ENCODE measurements at places on chromosomes 4 and X. TPM values are rescaled to one million over a fixed set of nuclear protein-coding genes. Genes with fewer than 3 reads are reported as not detected.

Gene IGFBP7
- not detected for total RNA-seq

- no peaks in the 10 kb centered on the region for H3K4me1 ChIP-seq
- no peak for DNase-seq
- no peaks in the 10 kb centered on the region for H3K36me3 ChIP-seq
- no peaks in the 10 kb centered on the region for H3K27me3 ChIP-seq
- H3K27ac ChIP-seq = no peak overlapping the region
Measured at GRCh38 chr4:127352220-127353113, 280.3 kb upstream of the INTU start.

Gene LARP1B
- 32.2 TPM for total RNA-seq

- DNase-seq = no peak
- no peaks in the 10 kb centered on the region for H3K27me3 ChIP-seq
- H3K4me1 ChIP-seq = no peaks in the 10 kb centered on the region
Measured at GRCh38 chrX:121585626-121586025, 538.2 kb downstream of the GLUD2 start.

- H3K27me3 ChIP-seq = no peaks in the 10 kb centered on the region
- H3K4me3 ChIP-seq = no peak overlapping the region
Measured at GRCh38 chr4:167428156-167428555, 193.9 kb upstream of the SPOCK3 start.

Gene USP17L25
- total RNA-seq = not detected

- no peak overlapping the region for H3K27ac ChIP-seq
- H3K27me3 ChIP-seq = peaks cover 6% of the 10 kb centered on the region
- no peaks in the 10 kb centered on the region for H3K4me1 ChIP-seq
- DNase-seq = no peak
Measured at GRCh38 chr4:143251779-143252178, 67.1 kb downstream of the USP38 start.

- no peak overlapping the region for H3K27ac ChIP-seq
- H3K4me3 ChIP-seq = no peak overlapping the region
- DNase-seq = no peak
- H3K4me1 ChIP-seq = peaks cover 4% of the 10 kb centered on the region
Measured at GRCh38 chr4:3391422-3391821, 50.3 kb upstream of the HGFAC start.

Gene UGT2A3
- not detected for total RNA-seq

DNA sequence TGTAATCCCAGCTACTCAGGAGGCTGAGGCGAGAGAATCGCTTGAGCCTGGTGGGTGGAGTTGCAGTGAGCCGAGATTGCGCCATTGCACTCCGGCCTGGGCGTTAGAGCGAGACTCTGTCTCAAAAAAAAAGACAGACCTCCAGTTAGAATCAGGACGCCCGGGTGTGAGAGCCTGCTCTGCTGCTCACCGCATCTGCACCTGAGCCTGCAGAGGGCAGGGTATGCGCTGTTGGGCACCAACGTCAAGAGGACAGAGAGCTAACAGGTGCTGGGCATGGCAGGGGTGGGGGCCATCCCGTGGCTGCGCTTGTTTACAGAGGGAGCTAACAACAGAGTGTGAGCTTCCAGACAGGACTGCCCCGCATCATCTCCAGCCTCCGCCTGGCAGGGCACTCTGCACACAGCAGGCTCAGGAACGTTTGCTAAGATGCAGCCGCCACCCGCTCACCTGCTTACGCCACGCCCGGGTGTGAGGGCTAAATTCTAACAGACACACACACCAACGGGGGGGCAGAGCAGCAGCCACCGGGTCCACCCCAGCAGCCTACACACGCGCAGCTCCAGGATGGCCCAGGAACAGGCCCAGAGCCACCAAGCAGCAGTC is 50.0 kb upstream of the CPLX1 start:
- peaks cover 29% of the 10 kb centered on the region for H3K4me1 ChIP-seq
- H3K36me3 ChIP-seq = peaks cover 71% of the 10 kb centered on the region
- no peak for DNase-seq
- H3K27me3 ChIP-seq = no peaks in the 10 kb centered on the region
- no peak overlapping the region for H3K4me3 ChIP-seq

Gene CXCL8
- 19.6 TPM for total RNA-seq

Gene BTC
- total RNA-seq = not detected

- peaks cover 42% of the 10 kb centered on the region for H3K4me1 ChIP-seq
- no peak overlapping the region for H3K4me3 ChIP-seq
- no peaks in the 10 kb centered on the region for H3K27me3 ChIP-seq
- peaks cover 45% of the 10 kb centered on the region for H3K36me3 ChIP-seq
Measured at GRCh38 chr4:80011636-80012236, 61.3 kb downstream of the ANTXR2 start.

GRCh38 chr4:121697564-121697963 is 784 bp upstream of the ANXA5 start:
- peak overlapping the region; percentile 66 for H3K27ac ChIP-seq
- H3K4me3 ChIP-seq = peak overlapping the region; percentile 79
- peaks cover 6% of the 10 kb centered on the region for H3K36me3 ChIP-seq
- peaks cover 29% of the 10 kb centered on the region for H3K4me1 ChIP-seq
- DNase-seq = no peak
- peaks cover 45% of the 10 kb centered on the region for H3K27me3 ChIP-seq

Gene CEP135
- 13.3 TPM for total RNA-seq

Gene TCEAL6
- total RNA-seq = not detected

GRCh38 chr4:86595426-86595805 is 1.3 kb downstream of the PTPN13 start:
- H3K4me1 ChIP-seq = peaks cover 14% of the 10 kb centered on the region
- no peak overlapping the region for H3K27ac ChIP-seq
- DNase-seq = no peak
- H3K27me3 ChIP-seq = peaks cover 53% of the 10 kb centered on the region

Gene TBC1D8B
- 0.43 TPM for total RNA-seq

GRCh38 chrX:36348509-36348908 is 429.0 kb downstream of the CFAP47 start:
- H3K27ac ChIP-seq = no peak overlapping the region
- H3K4me1 ChIP-seq = no peaks in the 10 kb centered on the region
- no peak for DNase-seq
- no peaks in the 10 kb centered on the region for H3K27me3 ChIP-seq
- H3K36me3 ChIP-seq = no peaks in the 10 kb centered on the region
- H3K4me3 ChIP-seq = no peak overlapping the region

Gene EXOC1L
- not detected for total RNA-seq

Gene SYTL4
- total RNA-seq = not detected

Gene CT83
- total RNA-seq = not detected

DNA sequence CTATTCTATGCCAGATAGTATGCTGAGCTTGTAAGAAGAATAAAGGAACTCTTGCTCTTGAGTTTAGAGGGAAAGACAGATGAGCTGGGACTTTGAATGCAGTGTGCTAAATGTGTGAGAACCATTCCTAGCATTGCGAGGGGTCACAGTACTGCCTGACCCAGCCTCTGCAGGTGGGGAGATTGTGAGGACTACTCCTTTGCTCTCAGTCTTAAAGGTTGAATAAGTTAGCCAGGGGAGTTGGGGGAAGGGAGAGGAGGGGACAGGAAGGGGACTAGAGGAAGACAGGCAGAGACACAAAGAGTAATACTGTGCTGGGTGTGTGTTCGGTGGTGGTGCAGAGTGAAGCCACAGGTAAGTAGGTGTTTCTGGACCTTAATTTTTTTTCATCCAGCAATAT is 41.7 kb downstream of the DCUN1D4 start:
- DNase-seq = no peak
- no peak overlapping the region for H3K27ac ChIP-seq
- H3K4me3 ChIP-seq = no peak overlapping the region
- H3K4me1 ChIP-seq = no peaks in the 10 kb centered on the region
- H3K36me3 ChIP-seq = peaks cover 23% of the 10 kb centered on the region

Gene PTPN13
- total RNA-seq = 0.25 TPM

DNA sequence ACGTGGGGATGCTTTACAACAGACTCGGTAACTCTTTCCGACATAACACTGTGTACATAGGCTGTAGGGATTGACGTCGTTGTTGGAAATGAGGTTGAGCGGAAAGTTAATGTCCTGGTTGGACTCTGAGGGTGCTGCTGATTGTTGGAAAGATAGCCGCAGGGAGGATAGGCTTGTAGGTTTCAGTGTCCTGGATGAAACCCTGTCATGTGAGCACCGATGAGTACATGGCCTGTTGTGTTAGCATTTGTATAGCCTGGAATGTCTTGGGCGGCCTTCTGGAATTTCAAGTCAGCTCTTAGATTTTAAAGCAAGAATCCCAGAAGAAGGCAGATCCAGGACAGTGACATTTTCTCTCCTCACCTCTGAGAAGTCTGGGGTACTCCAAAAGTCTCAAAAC is 63.3 kb downstream of the TBC1D14 start:
- H3K4me3 ChIP-seq = no peak overlapping the region
- no peak for DNase-seq
- H3K27me3 ChIP-seq = no peaks in the 10 kb centered on the region
- peaks cover 13% of the 10 kb centered on the region for H3K36me3 ChIP-seq

Gene PPP2R2C
- total RNA-seq = not detected

DNA sequence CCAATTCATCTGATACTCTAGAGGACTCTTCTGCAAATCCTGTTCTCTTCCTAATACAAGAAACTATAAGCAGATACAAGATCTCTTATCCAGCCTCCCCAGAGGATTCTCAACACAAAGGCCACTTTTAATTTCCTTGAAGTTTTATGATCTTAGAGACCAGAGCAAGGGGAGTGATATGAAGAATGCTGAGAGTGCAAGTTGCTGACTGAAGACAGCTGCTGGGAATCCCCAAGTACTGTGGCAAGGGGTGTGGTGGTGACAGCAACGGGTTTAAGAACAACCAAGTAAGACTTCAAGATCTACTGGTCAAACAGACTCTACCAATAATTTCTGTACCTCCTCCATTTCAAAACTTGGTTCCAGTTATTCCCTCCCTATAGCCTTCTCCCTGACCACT is 7.0 kb downstream of the AMMECR1 start:
- H3K27me3 ChIP-seq = no peaks in the 10 kb centered on the region
- H3K36me3 ChIP-seq = no peaks in the 10 kb centered on the region
- H3K4me3 ChIP-seq = no peak overlapping the region
- peak; percentile 11 for DNase-seq

Gene GAGE12E
- total RNA-seq = not detected

DNA sequence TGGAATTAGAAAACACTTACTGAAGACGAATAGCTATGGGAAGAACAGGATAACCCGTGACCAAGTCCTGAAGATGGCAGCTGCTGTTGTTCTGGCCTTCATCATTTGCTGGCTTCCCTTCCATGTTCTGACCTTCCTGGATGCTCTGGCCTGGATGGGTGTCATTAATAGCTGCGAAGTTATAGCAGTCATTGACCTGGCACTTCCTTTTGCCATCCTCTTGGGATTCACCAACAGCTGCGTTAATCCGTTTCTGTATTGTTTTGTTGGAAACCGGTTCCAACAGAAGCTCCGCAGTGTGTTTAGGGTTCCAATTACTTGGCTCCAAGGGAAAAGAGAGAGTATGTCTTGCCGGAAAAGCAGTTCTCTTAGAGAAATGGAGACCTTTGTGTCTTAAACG is 2.4 kb downstream of the AGTR2 start:
- H3K27ac ChIP-seq = no peak overlapping the region
- no peak for DNase-seq
- H3K36me3 ChIP-seq = no peaks in the 10 kb centered on the region
- no peaks in the 10 kb centered on the region for H3K4me1 ChIP-seq
- H3K4me3 ChIP-seq = no peak overlapping the region

- no peak overlapping the region for H3K4me3 ChIP-seq
- peaks cover 4% of the 10 kb centered on the region for H3K27me3 ChIP-seq
- H3K27ac ChIP-seq = no peak overlapping the region
- no peaks in the 10 kb centered on the region for H3K36me3 ChIP-seq
Measured at GRCh38 chr4:169201222-169202144, 69.3 kb downstream of the SH3RF1 start.

DNA sequence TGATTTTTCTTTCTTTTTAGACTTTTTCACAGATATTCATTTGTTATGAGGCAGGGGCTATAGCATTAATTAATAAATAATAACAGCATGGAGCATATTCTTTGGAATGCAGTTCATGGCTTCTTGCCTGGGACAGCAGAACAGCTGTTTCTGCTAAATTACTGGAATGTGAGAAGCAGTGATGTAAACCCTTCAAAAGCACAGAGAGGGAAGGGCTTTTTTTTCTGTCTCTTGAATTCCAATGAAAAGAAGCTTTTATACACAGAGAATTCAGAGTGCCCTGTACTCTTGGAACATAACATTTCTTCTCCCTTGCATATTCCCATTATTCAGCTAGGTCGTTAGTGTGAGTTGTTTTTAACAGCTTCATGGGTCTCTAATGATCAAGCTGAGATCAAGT is 28.5 kb upstream of the ANK2 start:
- no peak overlapping the region for H3K4me3 ChIP-seq
- H3K36me3 ChIP-seq = no peaks in the 10 kb centered on the region
- H3K27ac ChIP-seq = no peak overlapping the region
- H3K27me3 ChIP-seq = no peaks in the 10 kb centered on the region
- H3K4me1 ChIP-seq = no peaks in the 10 kb centered on the region

- H3K4me1 ChIP-seq = peaks cover 22% of the 10 kb centered on the region
- peaks cover 2% of the 10 kb centered on the region for H3K36me3 ChIP-seq
Measured at GRCh38 chrX:153905481-153906095, 1.1 kb downstream of the AVPR2 start.

Gene TCEAL2
- not detected for total RNA-seq

Measured in activated T-helper 2 cell treated with anti-CD3 and anti-CD28 coated beads, Interferon-gamma antibody, Interleukin-2, Interleukin-4, amounts not matched to agents 10 μg/mL and 5 μg/mL and 100 μg/mL, durations not matched to agents 14 hours and 24 hours and 36 hours (primary cell).